ENCODE measurements at places on chromosomes 6 and 20. TPM values are rescaled to one million over a fixed set of nuclear protein-coding genes. Genes with fewer than 3 reads are reported as not detected.

Gene ANGPT4
- polyA plus RNA-seq, result 0.07 TPM

Gene CTCFL
- polyA plus RNA-seq, result not detected

Gene SOX18
- polyA plus RNA-seq, result not detected

Gene PPP1R18
- polyA plus RNA-seq, result 78.9 TPM

Gene RSPH9
- polyA plus RNA-seq, result 0.06 TPM

Gene CCN2
- polyA plus RNA-seq, result not detected

Gene HLA-DOB
- 2.7 TPM for polyA plus RNA-seq

Gene SNAP91
- polyA plus RNA-seq, result not detected

Gene LPA
- polyA plus RNA-seq, result not detected

Gene SIRPD
- polyA plus RNA-seq, result 12.0 TPM

Gene ZSCAN23
- not detected for polyA plus RNA-seq

Gene OR12D3
- polyA plus RNA-seq, result not detected

Gene WFDC5
- polyA plus RNA-seq, result not detected
